MG63 (cell line): ENCODE measurements at places on chromosomes 12 and 14. TPM values are rescaled to one million over a fixed set of nuclear protein-coding genes. Genes with fewer than 3 reads are reported as not detected.
A peak's percentile ranks its signal among the peaks of the same experiment; 100 is the strongest.

GRCh38 chr14:85531587-85532373 is 1.8 kb downstream of the FLRT2 start:
- DNase-seq: peak; percentile 57

DNA sequence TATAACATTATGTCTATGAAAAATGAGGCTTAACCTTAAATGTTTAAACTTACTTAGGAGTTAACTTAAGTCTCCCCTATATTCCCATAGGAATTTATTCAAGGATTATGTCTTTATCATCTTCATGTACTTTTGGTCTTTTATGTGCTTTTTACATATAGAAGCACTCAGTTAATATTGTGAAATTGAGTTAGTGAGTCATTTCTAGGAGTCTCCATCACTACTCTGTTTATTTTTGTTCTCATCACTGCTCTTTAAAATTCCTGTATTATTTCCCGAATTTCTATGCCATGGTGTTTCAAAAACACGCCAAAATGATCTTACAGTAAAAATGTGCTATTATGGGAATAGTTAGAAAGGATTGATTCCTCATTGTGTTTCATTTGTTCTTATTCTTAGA is 31.6 kb downstream of the TBC1D15 start:
- no peak for DNase-seq

- DNase-seq: no peak
Measured at GRCh38 chr14:36518586-36519430, 1.2 kb downstream of the NKX2-1 start.

Gene SYNDIG1L
- total RNA-seq: not detected in 2 replicates

DNA sequence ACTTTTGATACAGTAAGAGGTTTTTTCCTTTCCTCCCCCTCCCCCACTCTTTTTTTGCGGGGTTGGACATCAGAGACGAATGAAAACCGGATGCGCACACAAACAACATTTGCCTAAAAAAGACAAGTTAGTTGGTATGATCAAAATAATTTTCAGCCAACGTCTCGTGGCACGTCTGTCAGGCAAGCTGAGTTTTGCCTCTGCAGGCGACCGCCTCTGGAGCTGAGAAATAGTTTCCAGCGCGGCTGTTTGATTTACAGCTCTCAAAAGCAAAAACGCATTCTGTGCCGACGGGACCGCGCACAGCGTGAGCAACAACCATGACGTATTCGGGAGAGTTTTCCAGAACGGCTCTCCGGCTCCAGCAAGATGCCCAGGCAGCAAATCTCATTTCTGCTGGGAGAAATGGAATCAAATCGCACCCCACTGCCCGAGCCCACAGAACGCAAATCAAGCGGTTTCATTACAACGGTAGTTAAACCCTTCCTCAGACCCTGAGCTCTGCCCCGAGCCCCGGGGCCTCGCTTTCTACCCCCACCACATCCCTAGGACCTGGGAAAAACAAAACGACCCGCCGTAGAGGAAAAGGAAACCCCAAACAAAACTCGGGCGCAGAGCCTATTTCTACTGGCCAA is 14.2 kb upstream of the CALM1 start:
- DNase-seq: peak; percentile 61

DNA sequence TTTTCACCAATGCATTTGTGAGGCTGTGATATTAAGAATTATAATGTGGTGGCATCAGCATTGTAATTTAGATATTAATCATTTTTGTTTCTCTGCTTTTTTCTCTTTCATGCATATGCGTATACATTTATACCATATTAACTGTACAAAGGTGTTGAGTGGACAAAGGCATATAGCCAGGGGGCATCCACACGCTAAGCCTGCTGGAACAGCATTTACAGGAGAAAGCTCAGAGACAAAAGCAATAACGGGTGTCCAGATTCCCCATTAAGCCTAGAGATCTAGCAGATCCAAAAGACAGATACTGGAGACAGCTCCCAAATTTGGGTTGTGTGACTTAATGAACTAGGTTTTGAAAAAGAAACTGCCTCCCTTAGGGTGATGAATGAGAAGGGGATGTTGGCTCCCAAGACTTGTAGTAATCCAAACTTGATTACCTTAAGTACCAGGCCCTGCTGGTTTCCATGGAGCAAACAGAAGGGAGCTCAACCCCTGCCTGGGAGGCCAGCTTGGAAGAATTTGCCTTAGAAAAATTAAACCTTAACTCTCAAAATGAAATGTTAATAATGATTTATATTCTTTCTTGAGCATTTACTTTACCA is 181.9 kb downstream of the SLC6A15 start:
- DNase-seq: no peak

DNA sequence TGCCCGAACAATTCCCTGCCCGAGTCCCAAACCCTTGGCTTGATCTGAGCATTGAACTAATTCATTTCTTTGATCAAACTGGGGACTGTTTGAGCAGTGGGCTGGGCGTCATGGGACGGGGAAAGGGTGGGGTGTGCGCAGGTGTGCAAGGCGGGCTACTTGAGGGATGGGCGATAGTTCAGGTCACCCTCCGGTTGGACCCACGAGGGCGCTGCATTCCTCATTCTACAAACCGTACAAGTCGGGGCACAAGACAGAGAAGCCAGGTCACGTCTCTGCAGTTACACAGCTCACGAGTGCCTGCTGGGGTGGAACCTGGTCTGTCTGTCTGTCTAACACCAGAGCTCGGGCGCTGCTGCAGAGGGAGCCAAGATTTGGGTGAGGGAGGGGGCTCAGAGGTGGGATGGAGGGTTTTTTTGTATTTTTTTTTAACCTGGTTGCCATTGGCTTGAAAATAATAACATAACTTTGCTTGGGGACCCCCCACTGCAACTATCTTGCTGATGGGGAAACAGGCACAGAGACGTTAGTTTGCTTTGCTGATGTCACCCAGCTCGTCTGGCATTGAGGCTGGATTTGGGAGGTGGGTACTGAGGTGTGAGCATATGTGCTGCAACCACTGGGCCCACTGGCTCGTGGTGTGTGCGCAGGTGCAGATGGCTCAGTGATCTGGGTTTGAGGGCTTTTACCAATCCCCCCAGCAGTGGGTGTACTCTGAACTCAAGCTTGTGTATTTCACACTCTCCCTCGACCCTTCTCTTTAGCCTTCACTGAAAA is 7.6 kb upstream of the RTL1 start:
- no peak for DNase-seq

- DNase-seq: no peak
Measured at GRCh38 chr14:81313775-81314429, 86.2 kb downstream of the STON2 start.
